ENCODE measurements at places on chromosomes 2 and 18.

- peak; percentile 3 for DNase-seq
Measured at GRCh38 chr2:43737097-43737854, 36.6 kb upstream of the DYNC2LI1 start.

DNA sequence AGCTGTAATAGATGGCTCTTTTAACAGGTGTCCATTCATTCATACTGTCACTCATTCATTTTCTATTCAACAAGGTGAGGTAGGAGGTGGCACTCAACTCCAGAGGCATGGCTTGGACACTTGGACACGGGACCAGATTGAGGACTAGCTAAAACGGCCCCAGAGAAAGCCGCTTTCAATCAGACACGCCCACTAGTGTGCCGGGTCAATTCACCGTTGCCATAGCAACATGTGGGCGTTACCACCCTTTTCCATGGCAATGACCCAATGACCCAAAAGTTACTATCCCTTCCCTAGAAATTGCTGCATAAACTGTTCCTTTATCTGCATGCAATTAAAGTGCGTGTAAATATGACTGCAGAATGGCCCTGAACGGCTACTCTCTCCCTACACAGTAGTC lies 49.2 kb upstream of the LGALSL start:
- DNase-seq: no peak

GRCh38 chr2:68040078-68040477 lies 22.7 kb downstream of the C1D start:
- no peak for DNase-seq

- no peak for DNase-seq
Measured at GRCh38 chr2:207698301-207698700, 13.1 kb upstream of the CCNYL1 start.

DNA sequence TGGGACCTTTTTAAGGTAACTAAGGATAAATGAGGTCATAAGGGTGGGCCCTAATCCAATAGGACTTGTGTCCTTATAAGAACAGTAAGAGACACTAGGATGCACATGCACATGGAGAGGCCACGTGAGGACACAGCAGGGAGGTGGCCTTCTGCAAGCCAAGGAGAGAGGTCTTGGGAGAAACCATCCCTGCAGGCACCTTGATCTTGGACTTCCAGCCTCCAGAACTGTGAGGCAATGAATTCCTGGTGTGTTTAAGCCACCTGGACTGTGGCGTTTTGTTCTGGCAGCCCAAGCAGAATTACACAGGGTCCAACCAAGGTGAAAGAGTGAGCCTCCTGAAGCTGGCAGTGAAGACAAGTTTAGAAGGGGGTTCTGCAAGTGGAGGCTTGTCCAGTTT lies 89.6 kb upstream of the IL1R2 start:
- no peak for DNase-seq

DNA sequence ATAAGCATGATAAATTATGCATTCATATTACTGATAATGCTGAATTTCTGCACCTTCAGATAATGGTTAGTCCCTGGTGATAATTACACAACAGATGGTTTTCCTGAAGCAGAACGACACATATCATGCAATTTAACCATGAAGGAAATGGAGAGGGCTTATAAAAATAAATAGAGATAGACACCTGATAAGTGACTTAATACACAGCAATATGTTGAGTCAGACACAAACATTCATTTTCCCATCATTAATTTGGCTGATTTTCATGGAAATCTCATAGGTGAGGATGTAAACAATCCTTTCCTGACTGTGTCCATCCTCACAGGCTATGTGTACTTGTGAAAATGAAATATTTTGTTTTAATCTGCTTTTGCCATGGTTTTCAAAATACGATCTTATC lies 36.9 kb upstream of the DSEL start:
- DNase-seq: no peak

- no peak for DNase-seq
Measured at GRCh38 chr2:47129191-47129706, 25.9 kb downstream of the STPG4 start.

DNA sequence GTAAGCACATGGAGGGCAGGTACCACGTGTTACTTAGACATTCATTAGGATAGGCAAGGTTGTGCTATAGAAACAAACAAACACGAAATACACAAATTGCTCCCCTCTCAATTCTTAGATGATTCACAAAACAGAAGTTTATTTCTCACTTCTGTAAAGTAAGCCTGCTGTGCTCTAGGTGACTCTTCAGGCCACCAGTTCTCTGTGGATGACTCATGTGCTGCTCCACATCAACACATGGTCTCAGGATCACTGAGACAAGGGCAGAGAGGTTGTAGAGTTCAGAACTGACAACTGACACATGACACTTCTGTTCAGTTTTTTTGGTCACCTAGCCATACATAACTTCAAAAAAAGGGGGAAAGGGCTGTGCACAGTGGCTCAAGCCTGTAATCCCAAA lies 70.6 kb downstream of the DAW1 start:
- DNase-seq: no peak

GRCh38 chr2:30514848-30515435 lies 67.9 kb downstream of the LCLAT1 start:
- DNase-seq: no peak

- no peak for DNase-seq
Measured at GRCh38 chr2:46695283-46695682, 215.9 kb downstream of the TMEM247 start.

DNA sequence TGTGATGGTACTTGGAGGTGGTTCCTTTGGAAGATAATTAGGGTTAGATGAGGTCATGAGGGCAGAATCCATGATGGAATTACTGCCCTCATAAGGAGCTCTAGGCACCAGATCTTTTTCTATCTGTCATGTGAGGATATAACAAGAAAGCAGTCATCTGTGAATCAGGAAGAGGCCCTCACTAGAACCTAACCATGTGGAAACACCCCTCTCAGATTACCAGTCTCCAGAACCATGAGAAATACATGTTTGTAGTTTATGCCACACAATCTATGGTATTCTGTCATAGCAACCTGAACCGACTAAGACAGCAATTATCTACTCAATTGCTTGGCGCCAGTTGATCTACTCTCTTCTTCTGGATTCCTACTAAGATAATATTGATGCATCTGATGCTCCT lies 2.4 kb upstream of the SERPINB10 start:
- DNase-seq: no peak

- no peak for DNase-seq
Measured at GRCh38 chr2:174765576-174765975, 1.3 kb upstream of the CHRNA1 start.

DNA sequence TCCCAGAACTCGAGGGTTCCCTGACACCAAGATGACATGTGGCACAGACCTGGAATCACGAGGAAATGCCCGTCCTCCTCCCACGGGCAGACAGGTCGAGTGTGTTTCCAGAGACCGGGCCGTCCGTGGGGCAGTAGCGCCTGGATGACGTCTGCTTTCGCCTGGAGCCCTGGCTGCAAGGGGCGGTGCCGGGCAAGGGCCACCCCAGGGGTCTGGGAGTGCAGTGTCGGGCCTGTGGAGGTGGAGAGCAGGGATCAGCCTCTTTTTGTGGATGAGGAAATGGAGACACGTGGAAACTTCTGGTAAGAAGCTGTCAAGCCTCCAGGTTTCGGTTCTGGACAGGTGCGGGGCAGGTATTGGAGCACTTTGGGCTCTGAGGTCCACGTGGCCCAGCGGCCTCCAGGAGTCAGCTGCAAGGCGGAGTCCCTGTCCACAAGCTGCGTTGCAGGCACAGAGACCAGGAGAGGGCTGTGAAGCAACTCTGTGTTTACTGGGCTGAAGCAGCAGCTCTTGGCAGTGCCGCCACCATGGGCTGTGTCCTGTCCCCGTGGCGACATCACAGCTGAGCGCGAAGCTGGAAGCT lies 25.6 kb downstream of the NFATC1 start:
- DNase-seq: no peak

DNA sequence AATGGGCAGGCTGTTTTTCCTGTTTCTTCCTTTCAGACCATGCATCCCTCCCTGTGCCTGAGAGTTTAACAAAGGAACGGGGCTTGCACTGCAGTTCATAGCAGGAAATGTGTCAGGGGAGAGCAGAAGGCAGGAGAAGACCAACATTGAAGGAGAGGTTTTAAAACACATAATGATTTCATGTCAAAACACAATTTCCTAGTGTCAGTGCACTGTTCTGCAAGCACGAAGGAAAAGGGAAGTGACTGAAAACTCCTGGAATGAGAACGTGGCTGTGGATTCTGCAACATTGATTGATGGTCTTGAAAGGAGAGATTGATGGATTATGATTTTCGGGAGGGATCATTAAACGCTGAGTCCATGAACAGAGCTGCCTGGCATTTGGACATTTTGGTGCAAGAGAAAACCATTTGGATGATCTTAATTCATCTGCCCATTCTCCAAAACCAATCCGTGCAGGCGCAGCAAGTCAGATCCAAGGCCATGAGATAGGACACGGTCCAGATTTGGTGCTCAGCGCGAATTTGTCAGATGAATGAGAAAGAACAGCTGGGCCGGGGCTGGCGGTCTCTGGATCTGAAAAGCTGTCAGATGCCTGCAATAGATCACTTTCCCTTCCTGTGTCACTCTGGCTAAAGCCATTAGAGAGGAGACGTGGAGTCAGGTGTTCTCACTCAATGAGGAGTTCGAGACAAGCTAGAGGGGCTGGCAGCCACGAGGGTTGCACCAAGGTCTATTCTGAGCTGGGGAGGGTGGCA lies 38.4 kb downstream of the C1QL2 start:
- no peak for DNase-seq

DNA sequence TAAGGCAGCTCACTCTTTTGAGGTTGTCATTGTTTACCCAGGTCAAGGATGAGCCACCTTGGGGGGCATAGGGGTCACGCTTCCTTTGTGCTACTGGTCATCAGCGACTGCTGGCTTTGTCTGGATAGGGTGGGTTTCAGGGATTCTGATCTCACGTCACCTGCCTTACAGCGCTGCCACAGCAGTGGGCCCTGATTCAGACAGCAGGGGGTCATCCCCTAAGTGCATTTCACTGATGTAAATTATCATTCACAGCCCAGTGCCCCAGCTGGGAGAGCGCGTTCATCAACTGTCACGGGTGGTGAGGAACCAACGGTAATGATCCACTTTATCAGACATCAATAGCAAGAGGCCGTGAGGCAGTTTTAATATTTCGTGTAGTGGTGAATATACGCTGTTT lies 291.2 kb downstream of the NEDD4L start:
- no peak for DNase-seq

Data from RWPE1 (cell line).